ENCODE measurements at places on chromosomes 6 and 20.

DNA sequence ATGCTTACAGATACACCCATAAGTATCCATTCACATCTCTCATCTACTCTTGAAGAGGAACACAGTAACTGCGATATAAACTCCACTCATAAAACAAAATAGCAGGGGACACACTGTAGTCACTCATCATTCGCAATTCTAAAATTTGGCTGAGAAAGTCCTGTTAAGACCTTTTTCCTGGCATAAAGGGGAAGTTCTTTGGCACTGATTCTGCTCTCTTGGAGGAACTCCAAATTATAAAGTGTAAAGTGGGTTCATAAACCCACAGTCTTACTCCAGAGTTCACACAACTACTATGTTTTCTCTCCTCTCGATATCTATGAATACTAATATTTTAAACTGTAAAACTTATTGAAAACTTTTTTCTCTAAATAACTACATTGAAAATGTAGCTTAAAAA lies 80.6 kb downstream of the ADGB start:
- DNase-seq: no peak

DNA sequence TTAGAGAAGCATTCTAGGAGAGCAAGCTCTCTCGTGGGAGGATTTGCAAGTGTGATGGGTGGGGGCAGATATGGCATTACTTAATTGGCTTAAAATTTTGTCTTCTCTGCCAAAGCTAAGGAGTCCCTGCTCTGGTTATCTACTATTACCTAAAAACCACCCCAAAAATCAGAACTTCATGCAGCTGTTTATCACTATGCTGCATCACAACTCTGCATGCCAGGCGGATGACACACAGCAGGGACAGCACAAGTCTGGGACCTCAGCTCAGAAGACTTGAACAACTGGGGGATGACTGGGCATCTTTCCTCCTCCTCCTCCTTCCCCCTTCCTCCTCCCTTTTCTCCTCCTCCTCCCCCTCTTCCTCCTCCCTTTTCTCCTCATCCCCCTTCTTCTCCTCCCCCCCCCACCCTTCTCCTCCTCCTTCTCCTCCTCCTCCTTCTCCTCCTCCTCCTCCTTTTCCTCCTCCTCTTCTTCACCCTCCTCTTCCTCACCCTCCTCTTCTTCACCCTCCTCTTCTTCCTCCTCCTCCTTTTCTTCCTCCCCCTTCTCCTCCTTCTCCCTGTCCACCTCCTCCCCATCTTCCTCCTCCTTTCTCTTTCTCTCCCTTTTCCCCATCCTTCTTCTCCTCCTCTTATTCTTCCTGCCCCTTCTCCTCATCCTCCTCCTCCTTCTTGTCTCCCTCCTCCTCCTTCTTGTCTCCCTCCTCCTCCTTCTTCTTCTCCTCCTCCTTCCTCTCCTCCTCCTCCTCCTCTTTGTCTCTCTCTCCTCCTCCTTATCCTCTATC lies 218.6 kb upstream of the PMEPA1 start:
- peak; percentile 39 for DNase-seq

DNA sequence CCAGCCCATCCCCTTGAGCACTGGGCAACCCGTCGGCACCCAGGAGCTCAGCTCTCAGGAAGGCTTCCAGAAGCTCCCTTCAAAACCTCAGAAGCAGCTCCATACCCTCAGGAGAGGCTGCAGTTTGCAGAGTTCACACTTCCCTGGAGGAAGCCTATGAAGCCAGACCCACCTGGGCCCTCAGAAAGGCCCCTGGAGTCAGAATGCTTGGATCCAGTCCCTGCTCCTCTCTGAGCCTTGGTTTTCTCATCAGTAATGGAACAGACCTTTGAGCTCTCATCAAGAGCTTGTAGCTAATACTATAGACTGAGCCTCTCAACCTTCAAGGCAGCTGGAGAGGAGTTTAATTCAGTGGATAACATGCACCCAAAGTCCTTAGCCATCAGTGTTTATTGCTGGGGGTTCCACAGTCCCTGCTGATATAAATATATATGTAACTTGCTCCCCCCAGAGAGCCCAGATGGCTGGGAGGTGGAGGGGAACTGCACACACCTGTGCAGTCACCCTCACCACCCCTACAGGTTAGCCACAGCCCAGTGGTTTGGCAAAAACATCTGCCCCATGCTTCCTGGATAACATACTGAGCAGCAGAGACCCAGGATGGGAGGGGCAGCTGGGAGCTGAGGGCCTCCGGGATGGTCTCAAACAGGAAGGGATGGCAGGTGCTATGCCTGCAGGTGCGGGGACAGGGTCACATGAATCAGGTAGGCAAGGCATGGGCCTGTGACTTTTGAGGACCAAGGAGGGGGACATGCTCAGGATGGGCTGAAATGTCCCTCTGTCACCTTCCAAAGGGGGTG lies 120.1 kb downstream of the SNX5 start:
- no peak for DNase-seq

DNA sequence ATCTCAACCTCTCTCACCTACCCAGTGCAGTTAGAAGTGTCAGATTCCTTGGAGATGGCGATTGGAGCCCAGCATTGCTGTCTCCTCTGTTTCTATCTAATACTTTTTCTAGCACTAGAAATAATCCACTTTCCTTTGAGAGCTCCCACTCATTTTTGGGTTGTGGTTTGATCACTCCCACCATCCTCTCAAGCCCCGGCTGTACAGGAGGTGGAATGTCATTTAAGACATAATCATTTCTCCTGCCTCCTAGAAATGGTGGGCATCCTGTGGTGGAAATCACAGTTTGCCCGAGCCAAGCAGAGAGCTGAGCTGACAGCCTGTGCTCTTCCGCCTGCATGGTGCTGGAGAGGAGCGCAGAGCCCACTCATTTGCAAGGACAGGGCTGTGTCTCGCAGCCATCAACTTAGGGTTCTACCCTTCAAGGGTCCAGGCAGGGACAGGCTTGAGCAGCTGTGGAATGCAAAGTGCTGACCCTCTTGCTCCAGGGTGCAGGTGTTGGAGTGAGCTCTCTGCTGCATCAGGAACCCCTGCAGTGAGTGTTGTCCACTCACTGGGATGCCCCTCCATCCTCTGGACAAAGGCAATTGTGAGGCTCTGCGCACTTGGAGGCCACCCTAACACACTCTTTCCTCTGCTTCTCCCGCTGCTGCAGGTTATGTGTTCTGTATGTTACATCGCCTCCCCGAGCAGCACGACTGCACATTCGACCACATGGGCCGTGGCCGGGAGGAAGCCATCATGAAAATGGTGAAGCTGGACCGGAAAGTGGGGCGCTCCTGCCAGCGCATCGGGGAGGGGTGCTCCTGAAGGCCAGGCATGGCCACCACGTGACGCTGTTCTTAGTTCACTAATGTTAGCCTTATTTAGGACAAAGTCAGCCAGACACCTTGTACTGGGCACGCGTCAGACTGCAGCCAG lies 332.3 kb downstream of the ZFAND3 start:
- no peak for DNase-seq

- DNase-seq: no peak
Observed at GRCh38 chr20:40583636-40584035, 105.4 kb downstream of the MAFB start.

- DNase-seq: no peak
Observed at GRCh38 chr6:3850451-3851203, 1.5 kb downstream of the FAM50B start.

DNA sequence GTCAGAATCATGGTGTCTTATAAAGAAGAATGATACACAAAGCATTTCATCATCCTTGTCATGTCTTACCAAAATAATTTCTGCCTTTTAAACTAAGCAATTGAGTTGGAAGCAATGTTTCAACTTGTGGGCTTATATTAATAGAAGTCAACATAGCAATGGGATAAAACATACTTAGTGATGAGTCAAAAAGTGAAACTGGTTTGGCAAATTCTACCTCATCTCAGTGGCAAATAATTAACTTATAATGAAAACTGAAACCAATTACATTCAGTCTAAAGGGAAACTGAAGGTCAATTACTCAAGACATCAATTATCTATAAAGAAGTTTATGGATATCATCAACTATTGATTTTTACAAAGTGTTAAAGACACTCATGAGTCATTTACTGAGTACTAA lies 463.8 kb downstream of the BMP2 start:
- no peak for DNase-seq

GRCh38 chr6:155828989-155829388 lies 373.4 kb upstream of the NOX3 start:
- DNase-seq: no peak

GRCh38 chr6:143261899-143262436 lies 188.5 kb downstream of the ADAT2 start:
- DNase-seq: no peak

GRCh38 chr6:37495244-37495934 lies 4.3 kb downstream of the CCDC167 start:
- DNase-seq: no peak

DNA sequence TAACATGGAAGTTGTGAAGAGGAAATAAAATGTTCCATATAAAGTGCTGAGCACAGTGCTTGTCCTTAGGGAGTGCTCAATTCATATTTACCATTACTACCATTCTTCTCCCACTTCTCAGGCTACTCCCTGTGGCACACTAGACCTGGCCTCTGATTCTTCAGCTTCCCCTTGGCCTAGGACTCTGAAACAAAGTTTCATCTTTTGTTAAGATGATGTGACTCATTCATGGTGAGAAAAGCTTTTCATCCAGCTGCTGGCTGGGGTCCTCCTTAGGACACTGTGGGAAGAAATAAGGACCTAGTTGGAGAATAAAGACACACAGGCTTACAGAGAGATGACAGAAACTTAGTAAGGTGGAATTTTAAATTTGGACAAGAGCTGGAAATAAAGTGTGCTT lies 314.8 kb downstream of the CDC5L start:
- DNase-seq: no peak

DNA sequence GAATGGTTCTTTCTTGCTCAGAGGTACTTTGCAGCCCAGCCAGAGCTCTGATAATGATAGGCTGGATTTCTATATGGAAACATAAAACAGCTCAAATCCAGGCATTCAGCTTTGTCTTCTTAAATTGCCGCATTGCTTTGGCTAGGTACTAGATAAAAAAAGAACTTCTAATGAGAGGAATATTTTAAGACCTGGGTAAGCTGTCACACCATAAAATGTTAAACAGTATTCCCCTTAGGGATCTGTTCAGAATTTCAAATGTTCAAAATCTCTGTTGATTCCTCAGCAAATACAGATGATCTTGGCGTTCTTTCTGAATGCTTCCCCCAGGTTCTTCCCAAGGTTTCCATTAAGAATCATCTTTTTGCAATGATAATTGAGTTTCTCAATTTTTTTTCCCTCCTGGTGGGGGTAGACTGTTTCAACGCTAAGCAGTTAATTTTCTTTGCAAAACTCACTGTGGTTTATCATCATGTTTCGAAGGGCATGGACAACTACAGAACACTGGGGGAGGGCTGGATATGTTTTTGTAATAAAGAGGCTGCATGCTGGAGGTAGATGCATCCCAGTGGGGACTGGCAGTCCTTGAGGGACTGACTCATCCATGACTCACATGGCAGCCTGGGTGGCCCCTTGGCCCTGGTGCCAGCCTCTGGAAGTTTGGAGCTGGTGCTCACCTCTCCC lies 31.0 kb downstream of the TIAM2 start:
- DNase-seq: peak; percentile 55

GRCh38 chr6:52635049-52635577 lies 35.8 kb upstream of the TMEM14A start:
- no peak for DNase-seq

GRCh38 chr6:30707281-30707850 lies 9.7 kb downstream of the MDC1 start:
- no peak for DNase-seq

DNA sequence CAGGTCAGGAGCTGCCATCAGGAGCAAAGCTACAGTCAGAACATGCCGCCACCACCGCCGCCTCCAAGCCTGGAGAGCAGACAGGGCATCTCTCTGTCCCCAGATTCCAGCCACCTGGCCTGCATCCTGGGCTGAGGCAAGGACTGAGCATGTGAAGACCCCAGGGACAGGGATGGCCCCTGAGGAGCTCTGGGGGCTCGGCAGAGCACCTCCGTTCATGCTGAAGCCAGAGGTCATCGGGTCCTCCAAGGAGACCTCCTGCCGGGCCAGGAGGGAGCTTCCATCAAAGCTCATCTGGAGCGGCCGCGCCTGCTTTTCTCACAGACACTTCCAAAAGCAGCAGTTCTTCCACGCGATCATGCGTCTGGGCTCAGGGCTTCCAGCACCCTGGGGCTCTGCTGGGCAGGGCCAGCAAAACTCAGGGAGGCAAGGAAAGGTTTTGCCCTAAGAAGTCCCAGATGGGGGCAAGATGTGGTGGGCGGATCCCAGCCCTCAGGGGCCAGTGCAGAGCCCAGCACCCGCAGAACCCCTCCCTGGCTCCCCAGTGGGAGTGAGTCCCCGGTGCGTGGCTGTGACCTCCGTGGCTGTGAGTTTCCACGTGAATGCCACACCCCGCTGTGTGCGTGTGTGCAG lies 138.4 kb downstream of the TAF4 start:
- no peak for DNase-seq

DNA sequence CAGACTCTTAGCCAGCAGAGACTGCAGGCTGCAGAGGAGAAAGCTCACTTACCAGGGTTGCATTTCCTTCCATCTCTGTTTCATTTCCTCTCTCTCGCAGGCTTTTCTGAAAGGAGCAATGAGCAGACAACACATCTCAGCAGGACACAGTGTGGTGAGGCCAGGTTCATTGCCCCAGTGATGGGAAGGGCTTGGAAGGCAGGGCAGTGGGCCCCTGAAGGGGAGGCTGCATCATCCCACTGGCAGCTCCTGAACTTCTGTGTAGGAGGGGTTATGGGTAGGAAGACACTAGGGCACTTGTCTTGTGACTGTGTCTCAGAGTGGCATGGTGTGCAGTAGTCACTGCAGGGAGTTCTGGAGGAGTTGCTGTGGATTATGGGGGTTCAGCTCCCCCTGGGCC lies 246.8 kb downstream of the QKI start:
- DNase-seq: no peak

DNA sequence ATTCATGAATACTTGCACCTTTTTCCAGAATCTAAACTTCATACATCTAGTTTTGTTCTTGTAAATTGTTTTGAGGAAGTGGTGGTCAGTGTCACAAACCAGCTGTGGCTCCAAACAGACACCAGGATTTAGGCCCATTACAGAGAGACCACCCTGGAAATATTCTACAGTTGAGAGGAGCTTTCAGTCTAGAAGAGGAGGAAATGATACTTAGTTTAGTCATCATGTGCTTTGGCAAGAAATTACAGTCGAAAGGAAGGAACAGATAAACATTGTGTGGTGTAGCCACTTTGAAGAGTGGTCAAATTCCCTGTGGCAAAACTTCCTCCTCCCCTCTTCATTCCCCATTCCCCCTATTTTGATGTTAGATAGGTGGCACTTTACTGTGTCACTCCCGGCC lies 15.7 kb downstream of the DCBLD1 start:
- DNase-seq: peak; percentile 70
